ENCODE measurements at places on chromosomes 13 and 19. TPM values are rescaled to one million over a fixed set of nuclear protein-coding genes. Genes with fewer than 3 reads are reported as not detected.
A peak's percentile ranks its signal among the peaks of the same experiment; 100 is the strongest.

Gene C19orf38
- total RNA-seq: 1.1 TPM

GRCh38 chr13:96792736-96793403 lies 201.4 kb downstream of the OXGR1 start:
- DNase-seq: peak; percentile 30

DNA sequence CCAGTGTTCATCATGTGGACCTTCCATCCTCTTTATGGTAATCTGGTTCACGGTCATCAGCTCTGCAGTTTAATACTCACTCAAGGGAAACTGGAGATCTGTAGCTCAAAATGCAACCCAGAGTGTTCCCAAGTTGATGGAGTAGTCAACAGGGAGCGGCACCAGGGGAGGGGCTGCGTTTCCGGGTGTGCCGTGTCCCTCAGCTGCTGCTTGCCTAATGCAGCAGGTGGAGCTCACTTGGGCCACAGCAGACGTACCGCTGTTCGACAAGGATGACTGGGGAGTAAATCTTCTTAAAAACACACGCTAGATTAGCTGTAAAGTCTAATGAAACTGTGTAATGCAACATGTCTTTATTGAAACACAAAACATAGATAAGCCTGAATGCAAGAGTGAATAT lies 81.1 kb downstream of the TNFSF13B start:
- no peak for DNase-seq

- DNase-seq: no peak
Measured at GRCh38 chr13:112889351-112890290, 79.4 kb upstream of the MCF2L start.

Gene ZNF574
- total RNA-seq: 18.6 TPM
